ENCODE measurements at places on chromosomes 3 and 15.

DNA sequence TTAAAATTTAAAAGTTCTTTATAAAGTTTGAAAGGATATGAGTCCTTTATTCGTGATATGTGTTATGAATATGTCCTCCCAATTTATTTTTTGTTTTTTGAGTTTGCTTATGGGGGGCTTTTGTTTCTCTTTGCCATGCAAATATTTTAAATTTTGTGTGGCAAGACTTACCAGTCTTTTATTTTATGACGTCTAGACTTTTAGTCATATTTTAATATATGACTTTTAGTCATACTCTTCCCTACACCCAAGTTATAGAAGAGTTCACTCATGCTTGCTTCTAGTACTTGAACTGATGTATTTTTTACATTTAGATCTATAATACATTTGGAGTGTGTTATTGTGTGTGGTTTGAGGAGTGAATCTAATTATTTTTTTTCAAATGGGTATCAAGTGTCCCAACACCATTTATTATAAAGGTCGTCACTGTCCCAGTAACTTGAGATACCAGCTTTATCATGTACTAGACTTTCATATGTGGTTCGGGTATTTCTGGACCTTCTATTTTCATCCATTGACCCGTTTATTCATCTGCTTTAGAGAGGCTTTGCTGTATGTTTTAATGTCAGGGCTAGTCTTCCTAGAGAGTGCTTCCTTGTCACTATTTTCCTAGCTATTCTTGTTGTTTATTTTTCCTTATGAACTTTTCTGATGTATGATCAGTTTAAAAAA is 755 bp downstream of the PARP15 start:
- no peak for DNase-seq

DNA sequence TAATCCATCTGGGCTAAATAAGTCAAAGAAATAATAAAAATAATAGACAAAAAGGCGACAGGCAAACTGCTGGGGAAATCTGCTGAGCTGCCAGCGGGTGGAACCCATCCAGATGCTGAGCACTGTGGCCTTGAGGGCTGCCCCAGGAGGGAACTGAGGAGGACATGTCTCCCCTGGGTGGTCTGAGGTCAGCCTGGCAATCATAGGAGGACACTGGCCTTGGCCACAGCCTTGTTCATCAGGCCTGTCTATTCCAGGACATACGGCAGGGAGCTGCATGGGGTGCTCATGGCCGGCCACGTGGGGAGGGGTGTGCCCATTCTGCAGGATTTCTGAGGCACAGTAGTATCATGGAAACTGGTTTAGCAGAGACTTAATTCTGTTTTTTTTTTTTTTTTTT is 21.5 kb upstream of the SNRPA1 start:
- DNase-seq = peak; percentile 41

DNA sequence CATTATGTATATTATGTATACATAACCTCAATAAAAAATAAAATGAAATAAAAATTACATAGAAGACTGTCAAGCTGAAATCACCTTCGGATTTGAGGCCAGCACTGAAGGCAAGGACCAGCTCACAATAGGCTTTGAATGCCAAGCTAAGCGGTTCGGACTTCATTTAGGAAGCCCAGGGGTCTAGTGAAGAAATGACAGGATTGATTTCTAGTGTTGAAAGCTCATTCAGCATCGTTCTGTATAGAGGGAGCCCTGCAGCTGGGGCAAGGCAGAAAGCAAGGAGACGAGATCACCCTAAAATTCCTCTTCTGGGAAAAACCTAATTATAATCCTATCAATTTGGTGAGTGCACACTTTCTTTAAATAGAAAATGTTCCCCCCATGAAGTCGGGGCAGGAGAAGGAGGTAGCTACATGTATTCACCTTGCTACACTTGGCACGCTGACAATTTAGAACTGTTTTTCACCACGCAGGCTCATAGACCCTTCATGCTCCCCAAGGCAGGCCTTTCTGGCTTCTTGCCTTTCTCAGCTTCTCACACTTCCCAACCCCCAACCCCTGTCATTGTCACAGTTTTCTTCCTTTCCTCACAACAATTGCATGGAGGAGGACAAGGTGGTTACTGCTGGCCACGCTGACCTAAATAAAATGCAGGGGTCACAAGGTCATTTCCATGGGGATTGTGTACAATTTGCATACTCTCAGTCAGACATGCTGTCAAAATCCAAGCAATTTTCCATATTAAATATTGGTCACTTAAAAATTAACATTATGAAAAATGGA is 44.4 kb upstream of the SSR3 start:
- no peak for DNase-seq

DNA sequence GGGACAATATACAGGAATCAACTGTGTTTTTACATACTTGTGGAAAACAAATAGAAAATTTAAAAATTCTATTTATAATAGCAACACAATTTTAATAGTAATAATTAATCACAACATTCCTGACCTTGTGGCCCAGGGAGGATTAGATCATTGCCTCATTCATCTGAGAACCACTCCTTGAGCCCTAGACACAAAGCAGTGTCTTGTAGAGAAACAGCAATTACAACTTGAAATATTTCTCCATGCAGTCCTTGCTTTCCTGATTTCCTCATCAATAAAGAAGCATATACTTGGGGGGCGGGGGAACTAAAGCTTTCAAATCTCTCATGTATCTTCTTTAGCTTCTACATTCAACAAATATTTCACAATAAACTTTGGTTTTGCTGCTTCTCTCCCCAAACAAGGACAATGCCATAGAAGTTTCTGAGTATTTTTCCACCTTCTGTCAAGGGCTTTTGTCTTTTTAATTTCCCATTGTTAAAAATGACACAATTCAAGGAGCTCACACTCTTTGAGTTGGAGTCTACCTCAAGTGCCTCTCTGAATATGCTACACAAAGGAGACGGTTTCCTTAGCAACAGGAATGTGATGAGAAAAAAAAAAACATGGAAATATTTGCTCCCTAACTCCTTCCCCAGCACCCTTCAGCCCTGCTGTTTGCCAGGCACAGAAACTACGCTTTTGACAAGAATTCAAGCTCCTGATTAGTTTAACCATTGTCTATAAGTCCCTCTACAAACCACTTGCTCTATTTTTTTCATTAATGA is 118.8 kb downstream of the ARPP21 start:
- DNase-seq = no peak

DNA sequence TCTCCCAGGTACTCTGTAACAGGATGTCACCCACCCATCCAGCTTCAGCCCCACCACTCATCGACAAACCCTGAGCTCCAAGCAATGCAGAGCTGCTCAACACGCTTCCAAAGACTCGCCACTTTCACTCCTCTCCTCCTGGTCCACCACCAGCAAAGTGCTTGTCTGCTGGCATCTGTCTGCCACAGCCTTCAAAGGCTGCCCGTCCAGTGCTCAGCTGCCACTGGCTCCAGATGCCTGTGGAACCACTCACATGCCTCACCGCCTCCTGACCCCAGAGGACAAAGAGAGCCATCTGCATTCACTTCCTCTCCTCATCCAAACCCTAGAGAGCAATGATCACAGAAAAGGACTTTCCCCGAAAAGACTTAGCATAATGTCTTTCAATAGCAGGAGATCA is 109.5 kb upstream of the OCA2 start:
- DNase-seq = no peak

GRCh38 chr15:40289140-40289775 is 6.4 kb upstream of the ANKRD63 start:
- no peak for DNase-seq

DNA sequence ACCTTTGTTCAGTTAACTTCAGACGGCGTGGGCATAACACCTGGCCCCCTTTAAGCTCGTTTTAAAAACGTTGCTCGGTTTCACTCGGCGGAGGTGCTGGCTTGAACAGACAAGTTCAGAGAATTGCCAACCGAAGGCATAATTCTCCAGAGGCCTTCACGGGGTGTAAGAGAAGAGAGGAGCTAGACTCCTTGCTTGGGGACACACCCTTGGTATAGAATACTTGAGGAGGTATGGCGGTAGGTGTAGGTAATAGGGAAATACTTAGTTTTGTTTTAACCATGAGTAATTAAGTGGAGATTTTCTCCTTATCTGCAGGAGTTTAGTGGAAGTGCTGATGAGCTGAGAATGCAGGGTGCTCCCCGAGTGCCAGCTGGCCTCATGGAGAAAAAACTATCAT is 921 bp downstream of the FBXL2 start:
- DNase-seq = no peak

DNA sequence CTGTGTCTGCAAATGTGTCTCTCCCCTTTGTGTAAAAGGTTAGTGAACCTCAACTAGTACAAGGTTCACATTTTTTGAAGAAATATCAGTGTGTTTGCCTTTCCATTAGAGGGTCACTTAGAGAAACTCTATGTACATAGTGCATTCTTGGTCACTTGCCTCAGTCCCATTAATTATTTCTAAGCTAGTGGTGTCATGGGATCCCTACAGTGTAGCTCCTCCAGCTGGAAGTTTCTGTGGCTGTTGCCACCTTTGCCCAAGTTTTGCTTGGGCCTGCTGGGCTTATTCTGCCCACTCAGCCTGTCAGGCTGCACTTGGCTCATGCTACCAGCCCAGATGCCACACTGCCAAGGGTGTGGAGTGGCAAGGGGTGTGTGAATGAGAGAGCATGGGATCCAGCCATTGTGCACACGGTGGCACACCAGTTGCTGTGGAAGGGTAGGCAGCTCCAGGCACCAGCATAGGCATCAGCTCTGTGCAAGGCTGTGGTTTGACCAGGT is 161.7 kb downstream of the ARPP21 start:
- DNase-seq = no peak

DNA sequence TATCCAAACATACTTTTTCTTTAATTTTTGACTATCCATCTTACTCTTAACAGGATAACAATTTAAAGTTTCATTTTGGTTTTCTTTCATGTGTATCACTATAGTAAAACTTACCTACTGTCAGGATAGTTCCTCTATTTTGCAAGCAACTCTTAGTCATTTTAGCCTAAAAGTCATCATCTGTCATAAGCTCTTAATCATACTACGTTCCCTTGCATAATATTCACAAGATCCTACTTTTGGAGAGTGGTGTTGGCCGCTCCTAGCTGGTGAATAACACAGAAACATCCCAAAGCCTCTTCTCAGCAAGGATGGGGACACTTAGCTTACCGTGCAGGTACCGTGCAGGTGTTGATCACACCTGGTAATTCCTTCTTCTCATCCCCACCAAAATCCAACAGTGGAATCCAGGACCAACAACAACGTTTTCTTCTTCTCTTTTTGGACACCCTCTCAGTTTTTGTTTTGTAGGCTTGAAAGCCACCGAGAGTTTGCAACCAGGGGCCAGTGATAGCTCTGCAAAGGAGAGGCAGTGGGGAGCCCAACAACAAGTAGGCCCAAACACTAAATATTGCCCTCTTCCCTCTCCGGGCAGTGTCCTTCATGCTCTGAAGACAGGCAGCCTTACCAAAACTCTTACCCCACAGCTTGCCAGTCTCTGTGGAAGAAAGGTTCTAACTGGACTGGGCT is 433 bp downstream of the FILIP1L start:
- no peak for DNase-seq

- no peak for DNase-seq
Observed at GRCh38 chr3:46501702-46502101, 3.9 kb downstream of the RTP3 start.

GRCh38 chr3:31189330-31189729 is 294.9 kb upstream of the GADL1 start:
- DNase-seq = no peak

DNA sequence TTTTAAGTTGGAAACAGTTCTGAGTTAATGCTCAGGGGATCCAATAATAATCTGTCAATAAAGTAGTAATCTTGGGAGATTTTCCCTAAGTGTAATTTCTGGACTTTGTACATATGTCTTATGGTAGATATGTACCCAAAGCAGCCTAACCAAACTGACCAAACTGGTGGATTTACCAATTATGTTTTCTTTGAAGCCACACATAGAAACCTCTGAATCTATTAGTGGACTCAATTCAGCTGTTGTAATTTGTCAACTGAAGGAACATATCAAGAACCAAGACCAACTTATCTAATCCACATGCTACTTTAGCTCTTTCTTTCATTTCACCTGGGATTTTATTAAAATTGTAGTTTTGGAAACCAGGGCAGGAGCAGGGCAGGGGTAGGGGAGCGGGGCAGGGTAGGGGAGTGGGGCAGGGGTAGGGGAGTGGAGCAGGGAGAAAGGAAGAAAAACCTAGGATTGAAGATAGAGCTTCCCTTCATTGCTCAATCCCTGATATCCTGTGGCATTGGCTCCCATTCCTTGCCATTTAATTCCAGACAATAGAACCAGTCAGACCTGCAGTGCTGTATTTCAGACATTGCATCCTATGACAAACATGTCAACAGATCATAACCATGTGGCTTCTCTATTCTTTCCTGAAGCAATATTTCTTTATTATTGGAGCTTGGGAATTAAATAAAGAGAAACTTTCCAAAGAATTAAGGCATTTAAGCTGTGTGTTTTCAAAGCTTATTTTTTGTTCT is 101.8 kb downstream of the NFKBIZ start:
- no peak for DNase-seq

DNA sequence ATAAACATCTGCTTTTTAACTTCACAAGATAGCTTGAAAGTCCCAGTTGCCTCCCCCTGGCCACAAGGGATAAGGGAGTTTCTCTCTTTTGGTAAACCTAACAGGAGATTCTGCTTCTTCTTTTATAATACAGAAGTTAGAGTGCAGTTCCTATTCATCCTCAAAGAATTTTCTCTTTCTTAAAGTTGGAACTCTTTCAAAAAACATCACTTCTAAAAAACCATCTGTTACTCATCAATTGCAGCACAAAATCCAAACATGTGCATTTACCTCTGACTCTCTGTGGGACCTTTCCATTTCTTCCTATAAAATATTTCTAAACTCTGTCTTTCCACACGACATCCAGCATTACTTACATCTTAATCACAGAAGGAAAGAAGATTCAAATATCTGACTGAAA is 5.1 kb downstream of the DPH6 start:
- no peak for DNase-seq

DNA sequence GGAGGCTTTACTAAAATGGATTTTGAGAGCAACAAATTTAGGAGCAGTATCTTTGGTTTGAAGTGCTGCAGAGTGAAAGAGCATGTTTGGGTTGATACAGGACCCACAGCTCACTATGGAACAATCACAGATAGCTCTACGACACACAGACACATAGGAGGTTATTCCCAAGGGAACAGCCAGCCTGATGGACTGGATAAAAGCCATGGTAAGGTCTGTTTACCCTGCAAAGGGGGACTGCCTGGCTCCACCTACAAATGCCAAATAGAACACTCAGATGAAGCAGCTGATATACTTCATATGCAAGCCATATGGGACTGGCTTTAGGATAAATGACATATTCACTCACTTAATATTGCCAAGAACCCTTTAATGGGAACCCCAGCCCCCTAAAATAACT is 75.4 kb downstream of the CDC25A start:
- DNase-seq = no peak

DNA sequence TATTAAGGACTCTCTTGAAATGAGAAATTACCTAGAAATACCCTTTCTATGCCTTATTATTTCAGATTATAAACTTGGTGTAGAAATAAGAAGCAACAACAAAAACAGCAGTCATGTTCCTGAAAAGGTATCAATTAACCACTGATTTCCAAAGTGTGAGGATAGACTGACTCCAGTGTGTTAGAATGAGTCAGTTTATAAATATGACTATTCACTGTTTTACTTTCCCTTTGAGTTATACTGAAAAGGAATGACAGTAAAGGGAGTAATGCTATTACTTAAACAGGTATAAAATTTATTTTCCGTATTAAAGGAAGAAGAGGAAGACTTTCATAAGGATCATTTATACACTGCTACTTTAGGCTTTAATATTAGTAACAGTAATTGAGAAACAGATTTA is 12.9 kb downstream of the GMNC start:
- no peak for DNase-seq

Measured in testis (tissue), 5 donors.